Fibroblast of the conjunctiva (primary cell): ENCODE measurements at places on chromosomes 2 and 18.

DNA sequence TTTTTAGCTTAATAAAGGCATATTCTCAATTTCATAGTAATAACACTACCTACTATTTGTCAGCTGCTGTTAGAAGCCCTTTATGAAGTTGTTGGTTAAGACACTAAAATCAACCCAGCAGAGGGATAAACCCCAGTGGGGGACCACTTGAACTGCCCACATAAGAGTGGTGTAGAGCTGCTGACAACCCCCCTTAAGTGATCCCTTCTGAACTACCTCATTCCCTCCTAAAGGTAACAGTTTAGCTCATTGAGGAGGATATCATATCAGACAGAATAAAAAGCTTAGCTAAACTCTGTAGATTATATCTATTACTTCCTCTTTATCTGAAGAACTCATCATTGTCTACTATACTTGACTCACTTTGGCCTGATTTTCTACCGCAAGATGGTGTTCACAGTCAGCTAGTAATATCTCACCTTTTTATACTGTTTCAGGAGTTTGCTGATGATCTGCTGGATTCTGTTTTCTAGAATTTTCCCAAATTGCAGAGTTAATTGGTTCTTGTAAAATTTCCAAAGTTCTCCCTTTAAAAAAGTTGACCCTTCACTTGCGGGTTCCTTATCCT lies 16.2 kb downstream of the GALM start:
- DNase-seq: no peak

DNA sequence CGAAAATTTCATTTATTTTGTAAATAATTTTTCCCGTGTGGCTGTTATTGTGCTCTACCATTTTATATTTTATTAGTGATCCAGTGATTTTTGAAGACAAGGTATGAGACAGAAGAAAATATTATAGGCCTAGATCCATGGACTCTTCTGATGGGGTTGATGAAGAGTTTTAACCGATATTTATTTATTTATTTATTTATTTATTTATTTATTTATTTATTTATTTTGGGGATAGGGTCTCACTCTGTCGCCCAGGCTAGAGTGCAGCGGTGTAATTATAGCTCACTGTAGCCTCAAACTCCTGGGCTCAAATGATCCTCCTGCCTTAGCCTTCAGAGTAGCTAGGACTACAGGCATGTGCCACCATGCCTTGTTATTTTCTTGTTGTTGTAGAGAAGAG lies 33.6 kb upstream of the RMND5A start:
- no peak for DNase-seq

- DNase-seq: no peak
Measured at GRCh38 chr18:51425889-51426288, 228.4 kb upstream of the MEX3C start.

DNA sequence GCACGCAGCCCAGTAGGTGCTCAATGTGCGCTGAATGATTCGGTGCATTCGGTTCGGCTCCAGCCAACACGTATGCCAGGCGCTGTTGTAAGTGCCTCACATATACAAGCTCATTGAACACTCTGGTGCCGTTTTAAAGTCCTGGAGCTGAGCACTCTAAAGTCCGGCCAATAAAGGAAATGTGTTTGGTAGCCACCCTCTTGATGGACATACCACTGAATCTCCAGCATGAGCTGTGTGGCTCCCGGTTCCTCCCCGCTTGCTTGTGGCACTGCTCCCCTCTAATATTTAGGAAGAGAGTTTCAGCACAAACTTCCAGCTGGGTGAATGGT lies 112.1 kb downstream of the MCFD2 start:
- DNase-seq: no peak

GRCh38 chr18:23710068-23710527 lies 20.8 kb downstream of the LAMA3 start:
- DNase-seq: no peak

- no peak for DNase-seq
Measured at GRCh38 chr18:74748809-74749208, 151.1 kb downstream of the ZNF407 start.

DNA sequence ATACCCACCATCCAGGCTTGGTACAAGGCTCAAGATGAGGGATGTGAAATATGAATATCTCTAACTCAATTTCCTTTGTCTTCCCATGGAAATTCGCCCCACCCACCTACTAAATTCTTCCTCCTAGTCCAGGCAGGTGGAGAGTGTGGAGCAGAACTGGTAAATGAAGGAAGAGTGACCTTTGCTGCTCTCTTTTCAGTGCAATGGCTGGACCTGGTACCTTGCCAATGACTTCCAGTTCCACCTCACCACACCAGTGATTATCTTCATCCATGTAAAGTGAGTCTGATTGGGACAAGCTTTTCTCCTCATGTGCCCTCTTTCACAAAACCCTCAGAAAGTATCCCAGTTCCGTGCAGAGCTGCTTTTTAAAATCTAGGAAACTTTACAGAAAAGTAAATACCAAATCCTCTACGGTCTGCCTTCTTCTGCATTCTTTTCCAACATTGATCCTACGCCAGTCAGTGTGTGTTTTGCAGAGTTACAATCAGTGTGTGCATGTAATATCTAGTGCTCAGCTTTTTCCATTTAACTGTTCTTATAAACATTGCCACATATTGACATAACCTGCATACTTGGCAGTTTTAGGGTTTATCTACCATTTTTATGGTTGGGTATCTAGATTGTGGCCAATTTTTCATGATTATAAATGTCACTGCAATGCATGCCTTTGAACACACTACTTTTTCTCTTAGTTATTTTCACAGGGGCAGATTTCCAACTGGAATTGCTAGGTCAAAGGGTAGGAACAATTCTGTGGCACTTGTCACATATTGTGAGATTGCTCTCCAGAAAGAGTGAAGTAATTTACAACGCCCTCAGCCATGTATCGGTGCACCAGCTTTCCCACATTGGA lies 86.5 kb upstream of the SEC11C start:
- peak; percentile 61 for DNase-seq

DNA sequence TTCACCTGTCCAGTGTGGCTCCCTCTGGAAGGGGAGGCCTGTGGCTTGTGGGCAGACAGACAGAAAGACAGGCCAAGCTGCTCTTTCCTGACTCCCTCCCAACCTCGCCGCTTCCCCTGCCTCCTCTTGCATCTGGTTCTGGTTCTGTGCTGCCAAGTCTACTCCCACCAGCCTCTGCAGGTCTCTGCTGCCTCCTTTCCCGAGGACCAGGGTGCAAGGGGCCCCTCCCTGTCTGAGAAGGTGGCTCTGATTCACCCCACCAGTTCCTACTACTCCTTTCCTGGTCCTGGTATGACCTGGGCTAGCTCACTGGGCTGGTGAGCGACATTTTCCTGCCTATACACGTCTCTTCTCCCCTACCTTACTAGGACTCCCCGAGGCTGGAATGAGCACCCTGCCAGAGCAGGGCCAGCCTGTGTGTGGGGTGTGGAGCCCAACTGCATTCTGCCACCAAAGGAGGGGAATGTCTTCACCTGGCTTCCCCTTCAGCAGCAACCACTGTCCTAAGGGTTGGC lies 238.5 kb downstream of the CELF4 start:
- DNase-seq: no peak

DNA sequence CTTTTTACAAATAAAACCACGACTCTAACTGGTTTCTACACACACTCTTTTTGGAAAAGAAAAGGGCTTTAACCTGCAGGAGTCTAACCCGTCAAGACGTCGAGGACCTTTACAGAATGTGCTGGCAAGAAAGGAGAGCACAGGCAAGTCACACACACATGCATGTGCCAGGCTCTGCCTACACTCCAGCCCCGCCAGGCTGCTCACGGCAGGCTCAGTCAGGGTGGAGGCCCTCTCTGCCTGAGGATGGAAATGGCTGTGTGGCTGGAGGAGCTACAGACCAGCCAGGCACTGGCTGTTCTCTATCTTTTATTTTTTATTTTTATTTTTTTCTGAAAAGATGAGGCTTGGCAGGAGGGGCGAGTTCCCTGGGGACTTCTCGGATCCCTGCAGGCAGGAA lies 10.2 kb downstream of the SIX3 start:
- DNase-seq: no peak

GRCh38 chr2:83756219-83756618 lies 702.9 kb downstream of the SUCLG1 start:
- no peak for DNase-seq

DNA sequence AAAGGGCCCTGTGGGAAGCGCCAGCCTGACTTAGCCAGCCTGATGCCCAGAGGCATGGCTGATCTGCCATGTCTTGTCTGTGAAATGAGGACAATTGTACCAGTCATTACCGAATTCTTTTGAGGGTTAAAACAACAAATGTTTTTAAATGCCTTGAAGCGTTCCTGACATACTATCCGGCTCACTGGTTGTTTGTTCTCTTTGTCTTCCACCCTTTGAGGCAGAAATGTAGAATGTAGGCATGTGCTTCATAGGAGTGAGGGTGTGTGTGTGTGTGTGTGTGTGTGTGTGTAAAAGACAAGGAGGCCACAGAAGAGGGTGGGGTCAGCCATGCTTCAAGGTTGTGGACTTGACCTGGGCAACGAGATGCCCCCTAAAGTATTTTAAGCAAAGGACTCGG lies 35.5 kb downstream of the TGFBRAP1 start:
- no peak for DNase-seq
